Hematopoietic multipotent progenitor cell (in vitro differentiated cells): ENCODE measurements at places on chromosomes 6 and 20.

GRCh38 chr20:4780245-4780644 lies 58.5 kb downstream of the PRND start:
- peak; percentile 37 for DNase-seq

GRCh38 chr6:69791065-69791471 lies 5.7 kb downstream of the LMBRD1 start:
- DNase-seq, result no peak

GRCh38 chr6:137259349-137259748 lies 40.2 kb upstream of the IFNGR1 start:
- DNase-seq, result no peak

DNA sequence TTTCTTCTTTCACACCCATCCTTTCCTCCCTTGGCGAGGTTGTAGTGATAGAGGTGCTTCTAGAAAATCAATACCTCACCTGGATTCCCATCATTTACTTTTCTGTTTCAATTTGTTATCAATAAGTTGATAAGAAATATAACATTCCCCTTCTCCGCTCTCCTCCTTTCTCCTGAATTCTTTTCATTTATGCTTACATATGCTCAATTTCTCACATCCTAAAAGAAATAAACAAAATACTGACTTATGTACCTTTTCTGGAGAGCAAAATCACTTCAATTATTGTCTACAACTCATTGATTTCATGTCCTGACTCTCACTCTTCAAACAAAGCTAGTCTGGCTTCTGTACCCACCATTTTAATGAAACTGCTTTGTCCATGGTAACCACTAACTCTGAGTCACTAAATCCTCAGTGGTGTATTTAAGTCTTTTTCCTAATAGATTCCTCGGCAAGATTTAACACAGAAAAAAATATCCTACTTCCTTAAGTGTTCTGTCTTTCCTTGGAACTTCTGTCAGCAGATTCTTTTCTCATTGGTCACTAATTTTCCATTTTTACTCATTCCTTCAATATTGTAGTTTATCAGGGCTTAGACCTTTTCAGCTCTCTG lies 289.6 kb downstream of the RFPL4B start:
- no peak for DNase-seq

- DNase-seq, result no peak
Observed at GRCh38 chr6:15800841-15801617, 138.2 kb upstream of the DTNBP1 start.

DNA sequence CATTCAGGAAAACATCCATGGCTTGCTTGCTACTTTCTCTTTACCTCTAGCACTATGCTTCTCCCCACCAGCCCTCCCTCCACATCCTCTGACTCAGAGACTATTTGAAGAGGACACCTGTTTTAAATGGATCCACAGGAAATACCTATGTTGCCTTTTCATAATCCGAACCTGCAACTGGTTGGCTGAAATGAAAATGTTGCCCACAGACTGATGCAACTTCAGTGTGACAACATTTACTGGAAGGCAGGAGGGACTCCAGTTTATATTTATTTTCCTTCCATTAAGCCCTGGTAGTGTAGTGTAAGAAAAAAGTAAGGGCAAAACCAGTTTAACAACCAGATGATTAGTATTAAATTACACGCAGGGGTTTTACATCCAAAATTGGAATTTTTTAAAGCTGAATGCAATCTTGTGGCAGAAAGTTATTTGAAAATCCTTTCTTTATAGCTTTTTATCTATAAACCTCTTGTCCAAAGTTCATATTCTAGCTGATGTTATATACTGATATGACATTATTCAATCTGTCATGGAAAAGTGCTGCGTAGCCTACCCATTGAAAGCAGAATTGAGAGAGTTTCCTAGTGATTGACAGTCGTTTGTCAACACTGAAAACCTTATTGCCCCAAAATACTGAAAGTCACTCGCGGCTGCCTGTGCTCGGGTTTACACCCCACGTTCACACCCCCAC lies 881 bp upstream of the AIG1 start:
- peak; percentile 49 for DNase-seq
